Stimulated activated CD4-positive, alpha-beta T cell treated with anti-CD3 and anti-CD28 coated beads, Interleukin-2, amount 100 ng/mL, for 24 hours (primary cell): ENCODE measurements at places on chromosomes 12 and 14.

- no peak for DNase-seq
Observed at GRCh38 chr14:65772921-65773574, 360.5 kb downstream of the FUT8 start.

- DNase-seq = no peak
Observed at GRCh38 chr12:119744900-119745606, 77.1 kb downstream of the PRKAB1 start.

DNA sequence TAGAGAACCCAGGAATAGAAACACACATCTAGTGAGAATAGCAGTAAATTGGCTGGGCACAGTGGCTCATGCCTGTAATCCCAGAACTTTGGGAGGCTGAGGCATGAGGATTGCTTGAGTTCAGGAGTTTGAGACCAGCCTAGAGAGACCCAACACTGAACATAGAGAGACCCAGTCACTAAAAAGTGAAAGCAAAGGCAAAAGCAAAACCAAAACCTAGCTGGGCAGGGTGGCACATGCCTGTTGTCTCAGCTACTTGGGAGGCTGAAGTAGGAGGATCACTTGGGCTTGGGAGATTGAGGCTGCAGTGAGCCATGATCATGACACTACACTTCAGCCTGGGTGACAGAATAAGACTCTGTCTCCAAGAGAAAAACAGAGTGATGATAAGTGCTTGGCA is 37.5 kb upstream of the MIS18BP1 start:
- no peak for DNase-seq

- no peak for DNase-seq
Observed at GRCh38 chr14:95609398-95609990, 74.6 kb downstream of the GLRX5 start.

DNA sequence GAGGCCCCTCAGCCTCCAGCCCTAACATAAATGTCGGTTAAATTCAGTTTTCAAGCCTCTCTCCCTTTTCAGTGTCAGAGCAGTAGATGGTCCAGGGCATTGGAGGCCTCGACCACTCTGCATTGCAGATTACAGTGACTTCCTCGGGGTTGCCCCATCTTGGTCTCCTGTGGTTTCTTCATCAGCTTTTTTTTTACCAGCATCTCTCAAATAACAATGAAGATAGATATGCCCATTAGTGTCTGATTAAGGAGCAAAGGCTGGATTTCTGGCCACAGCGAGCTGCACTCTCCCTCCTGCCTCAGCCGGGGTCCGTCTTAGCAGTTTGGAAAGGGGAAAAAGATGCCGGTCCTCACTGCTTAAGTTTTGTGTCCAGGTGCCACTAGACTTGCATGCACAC is 49.7 kb downstream of the C14orf132 start:
- no peak for DNase-seq

DNA sequence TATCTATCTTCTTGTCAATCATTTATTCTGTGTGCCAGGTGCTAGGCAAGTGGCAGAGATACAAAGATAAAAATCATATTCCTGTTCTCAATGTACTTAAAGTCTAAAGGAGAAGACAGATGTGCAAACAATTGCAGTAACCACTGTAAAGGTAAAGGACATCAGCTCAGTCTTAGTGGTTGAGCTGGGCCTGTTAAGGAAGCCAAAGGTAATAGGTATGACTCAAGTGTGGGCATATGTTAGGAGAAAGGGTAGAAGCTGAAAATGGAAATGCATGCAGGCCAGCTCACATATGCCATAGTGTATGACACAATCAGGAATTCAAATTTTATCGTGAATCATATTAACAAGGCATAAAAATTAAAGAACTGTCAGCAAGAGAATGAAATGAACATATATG is 49.8 kb downstream of the FAR2 start:
- no peak for DNase-seq

DNA sequence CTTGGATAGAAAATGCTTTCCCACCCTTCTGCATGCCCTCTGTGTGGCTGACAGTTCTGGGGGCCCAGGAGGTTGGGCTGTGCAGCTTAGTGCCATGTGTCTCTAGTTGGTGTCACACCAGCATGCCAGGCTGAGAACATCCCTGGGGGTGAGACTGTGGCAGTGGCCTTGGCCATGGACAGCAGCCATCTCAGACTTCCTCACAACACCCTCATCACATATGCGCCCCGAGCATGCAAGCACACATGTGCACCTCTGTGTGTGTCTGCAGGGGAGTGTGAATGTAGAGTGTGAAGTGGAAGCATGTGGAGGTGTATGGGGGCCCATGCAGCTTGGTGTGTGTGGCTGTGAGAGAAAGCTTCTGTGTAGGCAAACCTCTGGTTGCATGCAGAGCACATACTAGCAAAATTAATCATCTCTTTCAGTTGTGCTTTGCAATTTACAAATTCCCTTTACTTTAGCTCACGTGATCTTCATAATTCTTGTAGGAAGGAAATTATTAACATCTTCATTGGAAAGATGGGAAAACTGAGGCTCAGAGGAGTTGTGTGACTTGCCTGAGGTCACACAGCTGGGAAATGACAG is 8.4 kb downstream of the ASIC1 start:
- DNase-seq = no peak

DNA sequence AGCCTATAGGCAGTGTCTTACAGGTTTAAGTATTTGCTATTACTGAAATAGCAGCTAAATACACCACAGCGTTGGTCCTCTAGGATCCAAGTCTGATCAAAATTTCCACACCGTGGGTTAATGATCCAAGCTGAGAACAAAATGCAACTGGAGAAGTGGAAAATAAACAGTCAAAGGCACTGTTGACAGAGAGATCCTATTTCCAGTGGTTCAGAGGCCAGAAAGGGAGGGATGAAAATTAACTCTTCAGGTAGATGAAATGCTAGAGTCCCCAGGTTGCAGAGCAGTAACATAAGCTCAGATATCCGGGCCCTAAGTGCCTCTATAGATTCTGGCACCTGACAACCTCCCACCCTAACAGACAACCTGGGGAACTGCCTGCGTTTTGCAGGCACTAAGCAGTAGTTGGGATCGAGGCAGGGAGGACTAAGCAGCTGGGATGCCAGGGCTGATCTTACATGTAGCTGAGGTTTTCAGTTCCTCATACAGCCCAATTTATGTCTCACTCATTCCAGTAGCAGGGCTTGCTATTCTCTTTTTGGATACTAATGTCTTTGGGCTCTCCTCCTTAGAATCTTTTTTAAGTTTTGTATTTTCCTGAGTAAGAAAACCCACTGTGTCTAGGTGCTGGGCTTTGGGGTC is 42.7 kb upstream of the CRACR2A start:
- no peak for DNase-seq

DNA sequence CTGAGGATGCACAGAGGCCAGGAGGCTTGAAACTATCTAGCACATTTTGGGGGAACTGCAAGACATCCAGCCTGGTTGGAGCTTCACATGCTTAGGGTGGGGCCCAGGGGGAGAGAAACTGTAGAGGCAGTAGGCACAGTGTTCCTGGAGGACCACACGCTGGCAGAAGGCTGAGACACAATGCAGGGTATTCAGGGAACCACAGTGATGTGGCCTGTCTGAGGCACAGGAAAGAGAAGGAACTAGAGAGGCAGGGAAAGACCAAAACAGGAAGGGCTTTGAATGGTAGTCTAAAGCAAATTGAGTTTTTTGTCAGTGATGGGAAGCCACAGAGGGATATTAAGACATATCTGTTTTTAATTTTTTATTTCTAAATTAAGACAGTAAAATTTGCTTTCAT is 100.2 kb upstream of the PRICKLE1 start:
- no peak for DNase-seq

GRCh38 chr12:96327889-96328288 is 72.3 kb downstream of the CDK17 start:
- no peak for DNase-seq

- no peak for DNase-seq
Observed at GRCh38 chr12:111638556-111638955, 39.4 kb upstream of the ATXN2 start.

DNA sequence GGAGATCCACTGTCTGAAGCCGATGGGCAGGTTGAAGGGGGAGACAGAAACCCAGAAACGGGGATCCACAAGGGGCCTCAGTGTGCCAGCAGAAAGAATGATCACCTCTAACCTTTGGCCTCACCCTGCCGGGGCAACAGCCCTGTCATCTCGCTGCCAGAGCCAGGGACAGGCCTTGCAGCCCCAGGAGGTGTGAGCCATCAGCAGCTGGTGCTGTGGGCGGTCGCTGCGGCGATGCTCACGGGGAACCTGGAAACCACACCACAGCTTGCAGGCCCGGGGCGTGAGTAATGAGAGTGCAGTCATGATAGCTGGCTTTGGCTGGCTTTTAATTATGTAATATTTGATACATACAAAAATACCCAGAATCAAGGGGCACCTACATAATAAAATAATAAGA is 4.7 kb upstream of the TTC7B start:
- DNase-seq = peak; percentile 78

DNA sequence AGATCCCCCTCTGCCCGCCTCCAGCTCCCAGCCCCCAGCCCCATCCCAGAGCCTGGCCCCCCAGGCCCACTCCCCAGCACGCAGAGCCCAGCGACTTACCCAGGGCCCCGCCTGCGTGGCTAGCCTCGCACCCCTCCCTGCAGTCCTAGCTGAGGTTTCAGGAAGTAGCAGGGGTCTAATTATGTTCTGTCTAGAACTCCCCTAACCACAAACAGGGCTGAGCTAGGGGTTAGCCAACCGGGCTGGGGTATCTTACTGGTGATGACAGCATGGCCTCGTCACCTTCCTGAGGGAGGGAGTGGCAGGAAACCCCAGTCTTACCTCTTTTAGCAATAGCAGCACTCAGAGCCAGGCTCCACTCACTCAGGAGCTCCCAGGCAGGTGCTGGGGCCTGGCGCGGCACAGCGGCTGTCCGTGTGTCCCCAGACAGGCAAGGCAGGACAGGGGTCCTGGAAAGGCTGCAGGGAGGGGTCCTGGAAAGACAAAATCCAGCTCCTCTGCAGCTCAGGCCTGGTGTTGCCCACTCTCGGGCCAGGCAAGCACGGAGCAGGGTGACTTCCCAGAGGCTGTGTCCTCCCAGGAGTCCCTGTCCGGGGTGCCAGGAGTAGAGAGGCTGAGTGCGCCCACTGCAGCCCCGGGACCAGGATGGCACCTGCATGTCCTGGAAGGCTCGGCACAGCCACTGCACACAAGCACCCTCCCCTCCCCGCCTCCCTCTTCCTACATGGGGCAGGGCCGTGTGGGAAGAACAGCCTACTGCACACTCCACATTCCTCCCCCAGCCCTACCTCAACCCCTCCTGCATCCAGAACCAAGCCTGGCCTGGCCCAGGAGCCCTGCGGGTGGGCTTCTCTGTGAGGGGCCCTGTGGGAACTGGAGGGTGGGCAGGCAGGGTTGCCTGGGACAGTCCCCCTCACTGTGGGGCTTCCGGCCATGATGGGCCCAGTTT is at the start of gene GPR132:
TSS of gene GPR132 (minus strand) at position 151 of the 949 bp plus-strand sequence. CDS start 10,010 bp downstream, outside the sequence.
- DNase-seq = peak; percentile 80

GRCh38 chr14:48454887-48455286 is 779.5 kb upstream of the MDGA2 start:
- DNase-seq = no peak

GRCh38 chr12:125343649-125344048 is 278.4 kb downstream of the AACS start:
- DNase-seq = no peak

- DNase-seq = no peak
Observed at GRCh38 chr12:110845339-110845682, 1.5 kb upstream of the CCDC63 start.

DNA sequence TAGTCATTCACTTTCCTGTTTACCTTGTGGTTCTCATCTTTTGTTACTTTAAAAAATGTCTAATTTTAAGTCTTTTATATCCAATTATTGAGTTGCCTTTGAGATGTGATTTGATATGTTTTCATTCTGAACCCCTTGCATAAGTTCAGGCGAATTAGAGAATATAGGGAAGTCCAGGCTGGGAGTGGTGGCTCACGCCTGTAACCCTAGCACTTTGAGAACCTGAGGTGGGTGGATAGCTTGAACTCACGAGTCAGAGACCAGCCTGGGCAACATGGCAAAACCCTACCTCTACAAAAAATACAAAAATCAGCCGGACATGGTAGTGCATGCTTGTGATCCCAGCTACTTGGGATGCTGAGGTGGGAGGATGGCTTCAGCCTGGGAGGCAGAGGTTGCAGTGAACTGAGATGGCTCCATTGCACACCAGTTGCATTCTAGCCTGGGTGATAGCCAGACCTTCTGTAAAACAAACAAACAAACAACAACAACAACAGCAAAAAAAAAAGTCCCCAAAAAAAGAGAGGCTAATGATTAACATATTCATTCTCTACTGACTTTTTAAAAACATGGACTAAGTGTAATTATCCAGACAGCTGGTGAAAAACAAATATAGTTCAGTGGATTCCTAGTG is 451.1 kb upstream of the RGS6 start:
- DNase-seq = no peak

GRCh38 chr14:32724867-32725471 is 213.7 kb upstream of the NPAS3 start:
- no peak for DNase-seq

DNA sequence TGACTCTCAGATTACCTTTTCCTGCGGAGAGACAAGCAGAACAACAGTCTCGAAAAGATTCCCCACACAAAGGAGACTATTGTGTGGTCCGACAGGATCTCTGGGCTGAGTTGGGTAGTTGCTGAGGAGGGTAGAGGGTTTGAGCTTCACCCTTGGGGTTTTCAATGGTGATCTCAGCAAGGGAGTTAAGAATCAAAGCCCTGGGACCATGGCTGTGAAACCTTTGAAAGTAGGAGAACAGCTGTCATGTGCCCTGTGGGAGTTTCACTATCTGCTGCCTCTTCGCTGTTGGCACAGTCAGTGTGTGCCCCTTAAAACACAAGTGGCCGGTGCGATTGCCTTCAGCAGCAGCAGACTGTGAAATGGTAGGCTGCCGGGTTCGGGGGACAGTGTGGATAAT is 14.2 kb upstream of the PLEK2 start:
- no peak for DNase-seq

- DNase-seq = no peak
Observed at GRCh38 chr14:70886421-70887206, 20.6 kb upstream of the PCNX1 start.

- DNase-seq = no peak
Observed at GRCh38 chr12:3250034-3250433, 172.9 kb downstream of the TSPAN9 start.

DNA sequence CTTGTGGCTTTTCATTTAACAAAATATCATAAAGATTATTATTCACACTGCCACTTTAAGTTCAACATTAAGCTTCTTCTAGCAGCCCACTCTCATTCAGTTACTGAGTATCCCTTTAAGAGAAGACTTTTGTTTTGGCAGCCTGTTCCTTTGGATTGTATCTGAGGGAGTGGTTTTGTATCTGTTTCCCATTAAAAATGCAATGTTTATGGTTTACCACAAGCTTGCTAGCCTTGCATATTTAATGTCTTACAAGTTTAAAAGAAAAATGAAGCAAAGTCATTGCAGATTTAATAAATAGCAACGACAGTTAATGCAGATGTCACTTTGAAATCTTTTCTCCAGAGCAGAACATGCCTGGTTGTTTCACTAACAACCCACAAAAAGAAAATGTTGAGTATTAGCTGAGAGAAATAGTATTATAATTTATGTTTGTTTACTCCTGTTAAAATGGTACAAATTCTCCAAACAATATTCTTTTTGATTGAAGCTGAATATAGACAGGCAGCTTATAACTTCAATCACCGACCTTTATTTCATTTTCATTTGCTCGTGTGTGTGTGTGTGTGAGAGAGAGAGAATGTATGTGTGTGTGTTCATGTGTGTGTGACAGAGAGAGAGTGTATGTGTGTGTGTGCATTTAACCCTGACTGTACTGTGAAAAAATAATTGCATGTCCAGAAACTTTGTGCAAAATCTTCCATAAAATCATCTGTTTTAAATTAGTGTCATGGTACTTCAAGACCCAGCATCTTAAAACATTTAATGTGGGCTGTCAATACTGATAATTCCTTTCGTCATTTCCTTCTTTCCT is 1.8 kb downstream of the DCN start:
- DNase-seq = no peak

GRCh38 chr12:46887870-46888269 is 62.1 kb upstream of the SLC38A4 start:
- no peak for DNase-seq
